ENCODE measurements at places on chromosomes 2 and 18. TPM values are rescaled to one million over a fixed set of nuclear protein-coding genes. Genes with fewer than 3 reads are reported as not detected.

SP100 gene
- 0.62 TPM for total RNA-seq

GRCh38 chr18:28063271-28063761 is 113.6 kb downstream of the CDH2 start:
- H3K27ac ChIP-seq = no peak overlapping the region
- H3K36me3 ChIP-seq = peaks cover 2% of the 10 kb centered on the region
- H3K27me3 ChIP-seq = no peaks in the 10 kb centered on the region
- peaks cover 15% of the 10 kb centered on the region for H3K4me1 ChIP-seq
- no peak overlapping the region for H3K4me3 ChIP-seq

DNA sequence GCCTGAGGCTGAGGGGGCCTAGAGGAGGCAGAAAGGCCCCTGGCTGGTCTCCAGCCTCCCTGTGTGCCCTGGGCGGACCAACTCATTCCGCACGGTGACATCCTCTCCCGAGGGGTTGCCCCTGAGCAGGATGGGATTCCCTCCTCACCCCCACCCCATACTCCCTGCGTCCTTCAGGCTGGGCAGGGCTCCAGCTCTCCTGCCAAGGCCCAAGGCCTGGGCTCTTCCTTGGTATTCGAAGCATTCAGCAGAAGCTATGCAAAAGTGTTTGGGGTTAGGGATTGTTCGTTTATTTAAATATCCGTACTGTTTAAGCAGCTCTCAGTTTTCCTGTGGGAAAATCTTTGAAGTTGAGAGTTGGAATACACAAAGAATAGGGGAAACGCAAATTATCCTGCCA is 113.1 kb upstream of the RAB12 start:
- 0 out of 2 replicates have a peak, but pooled peaks cover 5% of the 10 kb centered on the region for H3K36me3 ChIP-seq
- no peak overlapping the region for H3K4me3 ChIP-seq
- peaks cover 4% of the 10 kb centered on the region for H3K27me3 ChIP-seq
- H3K4me1 ChIP-seq = peaks cover 7% of the 10 kb centered on the region

DNA sequence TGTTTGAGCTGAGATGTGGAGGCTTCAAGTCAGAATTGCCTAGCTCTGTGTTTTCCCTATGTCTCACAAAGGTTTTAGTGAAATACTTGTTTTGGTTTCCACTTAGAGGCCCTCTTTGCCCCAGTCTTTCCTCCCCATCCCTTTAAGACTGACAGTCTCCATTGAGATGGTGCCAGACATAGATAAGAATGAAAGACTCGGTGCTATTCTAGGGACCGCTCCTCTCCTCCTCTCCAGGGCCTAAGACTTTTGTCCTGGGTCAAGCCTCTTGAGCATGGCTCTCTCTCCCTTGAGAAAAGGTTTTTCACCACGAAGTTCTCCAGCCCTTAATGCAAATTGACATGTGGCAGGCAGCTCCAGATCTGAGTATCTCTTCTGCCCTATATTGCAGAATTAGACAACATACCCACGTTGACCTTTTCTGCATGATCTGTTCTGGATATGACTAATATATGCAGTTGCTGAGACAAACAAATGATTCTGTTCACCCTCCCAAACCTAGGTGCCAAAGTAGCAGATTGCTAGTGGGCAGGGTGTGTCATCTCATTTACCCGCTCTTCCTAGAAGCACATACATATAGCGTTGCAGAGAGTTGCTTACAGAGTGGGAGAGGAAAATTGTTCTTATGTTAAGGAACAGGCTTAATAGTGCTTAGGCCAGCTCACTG is 47.5 kb upstream of the ACSL3 start:
- no peak overlapping the region for H3K4me3 ChIP-seq
- no peak for DNase-seq
- no peaks in the 10 kb centered on the region for H3K4me1 ChIP-seq

- H3K36me3 ChIP-seq = no peaks in the 10 kb centered on the region
- H3K4me1 ChIP-seq = peaks cover 58% of the 10 kb centered on the region
- H3K4me3 ChIP-seq = peak overlapping the region; percentile 96
- peaks cover 63% of the 10 kb centered on the region for H3K27me3 ChIP-seq
- peak overlapping the region; percentile 71 for H3K27ac ChIP-seq
- DNase-seq = peak; percentile 35
Observed at GRCh38 chr2:221571551-221572218, 419 bp downstream of the EPHA4 start.

DNA sequence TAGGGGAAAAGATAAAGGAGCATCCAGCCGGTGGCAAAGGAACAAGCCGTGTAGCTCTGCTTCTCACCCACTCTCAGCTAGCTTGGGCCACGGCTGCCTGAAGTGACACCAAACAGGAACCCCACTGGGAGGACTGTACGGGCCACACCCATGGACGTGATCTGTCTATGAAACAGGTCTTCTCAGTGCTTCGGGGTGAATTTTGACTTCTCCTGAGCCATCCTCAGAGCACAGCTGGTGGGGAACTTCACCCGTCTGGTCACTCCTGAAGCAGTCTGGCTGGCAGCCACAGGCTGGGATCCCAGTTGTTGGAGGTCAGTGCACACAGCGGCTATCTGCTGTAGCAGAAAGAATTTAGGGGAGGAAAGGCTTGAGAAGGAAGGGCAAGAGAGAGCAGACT is 223.8 kb downstream of the FAM210A start:
- H3K27me3 ChIP-seq = peaks cover 16% of the 10 kb centered on the region
- H3K4me1 ChIP-seq = peaks cover 43% of the 10 kb centered on the region
- no peak overlapping the region for H3K27ac ChIP-seq
- H3K36me3 ChIP-seq = peaks cover 20% of the 10 kb centered on the region
- no peak for DNase-seq

GRCh38 chr2:218003981-218004419 is 1.2 kb upstream of the TNS1 start:
- H3K4me3 ChIP-seq = no peak overlapping the region
- H3K27ac ChIP-seq = no peak overlapping the region
- peaks cover 14% of the 10 kb centered on the region for H3K27me3 ChIP-seq
- no peaks in the 10 kb centered on the region for H3K36me3 ChIP-seq

GRCh38 chr18:36843784-36844183 is 14.9 kb downstream of the KIAA1328 start:
- H3K27me3 ChIP-seq = no peaks in the 10 kb centered on the region
- no peak overlapping the region for H3K4me3 ChIP-seq
- no peak overlapping the region for H3K27ac ChIP-seq
- no peaks in the 10 kb centered on the region for H3K36me3 ChIP-seq
- no peak for DNase-seq

- no peak for DNase-seq
- no peak overlapping the region for H3K4me3 ChIP-seq
- no peaks in the 10 kb centered on the region for H3K36me3 ChIP-seq
- H3K4me1 ChIP-seq = peaks cover 14% of the 10 kb centered on the region
Observed at GRCh38 chr2:177078855-177079254, 133.7 kb upstream of the HNRNPA3 start.

DNA sequence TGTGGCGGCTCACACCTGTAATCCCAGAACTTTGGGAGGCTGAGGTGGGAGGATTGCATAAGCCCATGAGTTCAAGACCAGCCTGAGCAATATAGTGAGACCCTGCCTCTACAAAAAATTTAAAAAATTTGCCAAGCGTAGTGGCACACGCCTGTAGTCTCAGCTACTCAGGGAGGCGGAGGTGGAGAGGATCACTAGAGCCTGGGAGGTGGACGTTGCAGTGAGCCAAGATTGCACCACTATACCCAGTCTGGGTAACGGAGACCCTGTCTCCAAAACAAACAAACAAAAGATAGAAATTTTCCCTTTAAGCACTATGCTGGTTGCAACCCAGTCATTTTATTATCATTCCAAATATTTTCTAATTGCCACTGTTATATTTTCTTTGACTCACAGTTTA is 32.3 kb downstream of the NPHP1 start:
- no peaks in the 10 kb centered on the region for H3K36me3 ChIP-seq
- no peak for DNase-seq
- H3K4me3 ChIP-seq = no peak overlapping the region
- no peak overlapping the region for H3K27ac ChIP-seq
- no peaks in the 10 kb centered on the region for H3K27me3 ChIP-seq

GRCh38 chr18:60372596-60372995 is at the start of gene MC4R:
Gene MC4R, minus strand, starts transcription at chr18:60372775. Its CDS starts 426 bp downstream, at chr18:60372349.
- H3K4me1 ChIP-seq = peaks cover 15% of the 10 kb centered on the region
- H3K27ac ChIP-seq = peak within 1 kb of the TSS; percentile 91

- H3K4me1 ChIP-seq = peaks cover 32% of the 10 kb centered on the region
- H3K27ac ChIP-seq = no peak overlapping the region
- peaks cover 7% of the 10 kb centered on the region for H3K36me3 ChIP-seq
- H3K27me3 ChIP-seq = no peaks in the 10 kb centered on the region
- no peak overlapping the region for H3K4me3 ChIP-seq
Observed at GRCh38 chr18:24055878-24056277, 41.3 kb downstream of the TTC39C start.

GRCh38 chr18:8561123-8561910 is 47.9 kb upstream of the RAB12 start:
- H3K27ac ChIP-seq = no peak overlapping the region
- peaks cover 4% of the 10 kb centered on the region for H3K36me3 ChIP-seq
- DNase-seq = no peak
- H3K4me1 ChIP-seq = peaks cover 7% of the 10 kb centered on the region

- no peak overlapping the region for H3K4me3 ChIP-seq
- no peaks in the 10 kb centered on the region for H3K27me3 ChIP-seq
- no peak overlapping the region for H3K27ac ChIP-seq
- H3K4me1 ChIP-seq = peaks cover 31% of the 10 kb centered on the region
Observed at GRCh38 chr2:207328944-207329386, 163.2 kb upstream of the KLF7 start.

DNA sequence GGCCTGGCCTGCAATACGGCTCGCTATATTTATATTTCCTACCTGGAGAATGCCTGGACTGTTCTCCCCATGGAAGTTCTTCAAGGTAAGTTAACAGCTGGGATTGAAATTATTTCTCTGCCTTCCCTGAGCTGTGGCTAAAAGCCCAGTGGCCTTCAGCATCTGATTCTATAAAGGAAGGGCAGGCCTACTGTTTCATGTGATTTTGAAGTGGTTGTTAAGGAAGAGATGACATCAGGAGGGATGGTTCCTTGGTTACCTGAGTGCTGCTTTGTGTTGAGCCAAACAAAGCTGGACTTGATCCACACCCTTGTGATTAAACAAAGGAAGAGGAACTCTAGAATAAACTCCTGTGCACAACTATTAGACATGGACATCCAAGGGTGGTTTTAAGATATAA is 61.6 kb downstream of the MFSD6 start:
- no peak for DNase-seq
- no peak overlapping the region for H3K4me3 ChIP-seq

DNA sequence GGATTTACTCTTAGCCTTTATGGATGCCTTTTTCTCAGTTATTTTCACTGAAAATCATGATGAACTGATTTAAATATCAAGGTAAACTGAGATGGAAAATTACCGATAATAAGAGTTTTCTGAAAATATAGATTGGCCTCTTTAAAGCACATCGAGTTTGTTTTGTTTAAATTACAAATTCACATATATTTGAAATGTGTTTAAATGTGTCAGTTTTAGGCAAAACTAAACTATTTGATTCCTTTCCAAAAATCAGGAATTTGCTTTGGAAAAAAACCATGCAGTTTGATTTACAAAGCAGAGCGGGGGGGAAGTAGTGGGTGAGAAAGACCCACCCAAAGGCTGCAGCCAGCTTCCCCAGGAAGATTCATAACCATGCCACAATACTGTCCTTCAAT is 52.0 kb upstream of the EML4 start:
- H3K36me3 ChIP-seq = no peaks in the 10 kb centered on the region
- no peak overlapping the region for H3K27ac ChIP-seq
- H3K4me1 ChIP-seq = peaks cover 20% of the 10 kb centered on the region
- H3K27me3 ChIP-seq = no peaks in the 10 kb centered on the region
- DNase-seq = no peak

- no peak overlapping the region for H3K27ac ChIP-seq
- DNase-seq = no peak
- no peak overlapping the region for H3K4me3 ChIP-seq
- H3K4me1 ChIP-seq = peaks cover 3% of the 10 kb centered on the region
Observed at GRCh38 chr2:12498704-12499103, 218.0 kb upstream of the TRIB2 start.

- H3K36me3 ChIP-seq = no peaks in the 10 kb centered on the region
- H3K27me3 ChIP-seq = no peaks in the 10 kb centered on the region
- H3K27ac ChIP-seq = no peak overlapping the region
- peaks cover 11% of the 10 kb centered on the region for H3K4me1 ChIP-seq
- DNase-seq = peak; percentile 60
Observed at GRCh38 chr18:21489119-21489750, 111.3 kb downstream of the ESCO1 start.

All from WTC11 (cell line).